ENCODE measurements at places on chromosomes 7 and 10.

DNA sequence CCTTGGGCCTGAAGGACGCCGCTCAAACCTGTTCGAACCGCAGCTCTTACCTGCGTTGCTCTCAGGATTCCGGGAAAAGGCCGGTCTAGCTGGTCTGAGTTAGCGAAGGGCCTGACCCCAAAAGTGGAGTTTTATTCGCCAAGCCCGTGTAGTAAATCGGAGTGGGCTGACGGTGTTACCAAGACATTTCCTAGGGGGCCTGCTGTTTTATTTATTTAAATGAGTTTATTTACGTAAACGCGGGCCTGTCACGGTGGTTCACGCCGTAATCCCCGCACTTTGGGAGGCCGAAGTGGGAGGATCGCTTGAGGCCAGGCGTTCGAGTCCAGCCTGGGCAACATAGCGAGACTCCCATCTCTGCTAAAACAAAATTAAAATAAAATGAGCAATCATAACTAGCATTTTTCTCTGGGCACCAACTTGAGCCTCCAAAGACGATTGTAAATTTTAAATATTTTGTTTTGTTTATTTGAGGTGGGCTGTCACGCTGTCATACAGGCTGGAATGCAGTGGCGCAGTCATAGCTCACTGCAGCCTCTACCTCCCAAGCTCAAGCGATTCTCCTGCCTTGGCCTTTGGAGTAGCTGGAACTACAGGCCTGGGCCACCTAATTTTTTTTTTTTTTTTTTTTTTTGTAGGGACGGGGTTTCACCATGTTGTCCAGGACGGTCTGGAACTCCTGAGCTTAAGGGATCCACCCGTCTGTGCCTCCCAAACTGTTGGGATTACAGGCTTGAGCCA, 903 bp downstream of the ZNF655 start:
- DNase-seq = no peak

DNA sequence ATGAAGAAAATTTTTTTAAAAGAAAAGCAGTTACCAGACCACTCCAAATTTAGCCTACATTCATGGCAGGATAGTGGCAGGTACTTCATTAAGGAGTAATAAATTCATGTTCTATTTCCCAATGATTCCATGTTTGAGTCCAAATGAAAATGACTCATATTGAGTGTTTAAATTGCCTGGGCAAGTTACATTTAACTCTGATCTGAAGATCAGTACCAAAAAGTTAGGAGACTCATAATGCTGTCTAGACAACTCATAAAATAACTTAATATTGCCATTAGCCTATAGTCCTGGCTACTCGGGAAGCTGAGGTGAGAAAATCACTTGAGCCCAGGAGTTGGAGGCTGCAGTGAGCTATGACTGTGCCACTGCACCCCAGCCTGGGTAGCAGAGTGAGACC, 13.0 kb downstream of the BRAF start:
- no peak for DNase-seq

- no peak for DNase-seq
Measured at GRCh38 chr7:103951311-103951710, 38.1 kb downstream of the RELN start.

GRCh38 chr7:54260941-54261371, 281.2 kb upstream of the VSTM2A start:
- no peak for DNase-seq

- DNase-seq = no peak
Measured at GRCh38 chr10:122665329-122665860, 34.3 kb downstream of the C10orf120 start.

DNA sequence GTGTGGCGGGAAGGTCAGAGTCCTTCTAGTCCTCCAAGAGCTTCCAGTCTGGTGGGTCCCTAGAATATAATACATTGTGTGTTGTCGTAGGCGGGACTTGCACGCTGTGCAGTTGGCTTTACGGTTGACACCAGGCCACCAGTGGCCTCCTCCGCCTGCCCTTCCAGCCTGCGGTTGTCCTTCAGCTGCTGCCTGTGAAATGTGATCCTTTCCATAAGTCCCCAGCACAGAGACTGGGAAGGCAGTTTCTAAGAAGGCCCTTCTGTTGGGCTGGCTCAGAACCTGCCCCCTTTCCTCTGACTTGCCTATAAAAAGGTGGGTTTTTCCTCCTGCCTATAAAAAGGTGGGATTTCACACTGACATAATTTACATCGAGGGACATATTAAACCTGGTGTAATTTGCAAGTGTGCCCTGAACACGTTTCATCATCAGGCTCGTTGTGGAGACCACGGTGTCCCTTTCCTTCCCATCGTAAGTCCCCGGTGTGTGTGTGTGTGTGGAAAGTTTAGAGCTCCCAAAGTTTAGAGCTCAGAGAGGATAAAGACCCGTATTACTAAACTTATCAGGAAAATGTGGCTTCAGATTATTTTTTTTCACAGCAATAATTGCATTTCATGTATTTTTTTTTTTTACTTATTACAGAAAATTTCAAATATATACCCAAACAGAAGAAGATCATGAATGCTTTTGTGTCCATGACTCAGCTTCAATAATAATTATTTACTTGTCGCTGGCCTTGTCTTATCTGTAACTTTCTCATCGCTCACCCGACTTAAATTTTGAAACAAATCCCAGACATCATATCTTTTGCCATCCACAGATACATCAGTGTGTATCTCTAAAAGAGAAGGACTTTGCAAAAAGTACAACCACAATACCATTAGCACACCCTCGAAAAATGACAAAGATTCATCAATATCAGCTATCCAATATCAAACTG, 45.1 kb downstream of the CUX1 start:
- no peak for DNase-seq

DNA sequence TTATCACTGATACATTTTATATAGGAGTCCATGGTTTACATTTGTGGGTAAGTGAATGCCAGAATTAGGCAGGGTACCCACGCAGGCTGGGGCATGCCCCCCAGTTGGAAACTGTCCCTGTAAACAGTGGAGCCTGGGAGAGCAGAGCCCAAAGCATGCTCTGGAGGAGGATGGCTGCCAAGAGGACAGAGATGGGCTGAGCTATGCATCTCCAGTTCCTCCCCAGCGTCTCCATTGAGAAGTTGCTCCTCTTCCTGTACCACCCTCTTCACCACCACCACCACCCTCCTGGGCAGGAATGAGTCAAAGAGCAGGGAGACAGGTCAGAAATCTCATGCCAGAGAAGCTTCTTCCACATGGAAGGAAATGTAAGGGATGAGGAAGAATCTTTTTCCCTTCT, 67.7 kb upstream of the KMT2E start:
- DNase-seq = no peak

GRCh38 chr7:123208793-123209192, 9.0 kb upstream of the SLC13A1 start:
- no peak for DNase-seq

DNA sequence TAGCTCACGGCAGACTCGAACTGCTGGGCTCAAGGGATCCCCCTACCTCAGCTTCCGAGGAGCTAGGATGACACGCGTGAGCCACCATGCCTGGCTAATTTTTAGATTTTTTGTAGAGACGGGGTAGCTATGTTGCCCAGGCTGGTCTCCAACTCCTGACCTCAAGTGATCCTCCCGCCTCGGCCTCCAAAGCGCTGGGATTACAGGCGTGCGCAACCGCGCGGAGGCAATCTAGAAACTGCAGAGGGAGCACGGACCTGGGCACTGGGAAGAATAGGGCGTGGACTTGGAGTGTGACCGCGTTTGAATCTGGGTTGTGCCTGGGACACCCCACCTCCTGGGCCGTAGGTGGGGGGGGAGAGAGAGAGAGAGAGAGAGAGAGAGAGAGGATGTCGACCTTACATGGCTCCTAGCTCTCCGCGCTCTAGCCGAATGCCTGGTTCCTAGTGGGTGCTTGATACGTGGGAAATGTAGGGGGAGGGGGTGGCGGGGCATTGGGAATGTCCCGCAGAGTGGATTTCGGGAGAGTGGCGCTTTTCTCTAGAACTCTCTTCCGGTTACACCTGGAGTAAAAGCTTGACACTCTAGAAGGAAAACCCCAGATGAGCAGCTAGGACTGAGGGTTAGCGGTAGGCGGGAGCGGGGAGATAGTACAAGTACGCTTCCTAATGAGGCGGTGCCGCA, 1.2 kb upstream of the MAP3K8 start:
- DNase-seq = no peak
